ENCODE measurements at places on chromosomes 4 and X.
A peak's percentile ranks its signal among the peaks of the same experiment; 100 is the strongest.

DNA sequence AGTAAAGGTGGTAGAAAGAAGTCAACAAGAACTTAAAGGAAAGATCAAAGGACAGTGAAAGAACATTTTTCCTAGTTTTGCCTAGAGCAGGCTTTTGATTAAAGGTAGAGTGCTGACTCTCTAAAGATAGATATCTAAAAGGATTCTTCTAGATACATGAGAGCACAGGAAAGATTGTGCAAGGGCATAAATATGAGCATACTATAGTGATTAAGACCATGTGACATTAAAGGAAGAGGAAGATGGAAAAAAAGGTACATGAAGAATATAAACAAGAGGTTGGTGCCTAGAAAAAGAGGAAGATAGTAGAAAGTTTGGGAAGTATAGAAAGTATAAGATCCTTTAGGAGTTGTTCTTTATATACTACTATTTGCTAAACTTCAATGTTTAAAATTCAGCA lies 26.1 kb upstream of the TET2 start:
- H3K27me3 ChIP-seq, result peaks cover 1% of the 10 kb centered on the region
- no peaks in the 10 kb centered on the region for H3K4me1 ChIP-seq
- DNase-seq, result no peak
- no peaks in the 10 kb centered on the region for H3K36me3 ChIP-seq
- no peak overlapping the region for H3K27ac ChIP-seq

- DNase-seq, result no peak
- H3K36me3 ChIP-seq, result no peaks in the 10 kb centered on the region
- H3K27ac ChIP-seq, result no peak overlapping the region
- no peaks in the 10 kb centered on the region for H3K27me3 ChIP-seq
Measured at GRCh38 chrX:68045008-68045577, 388.2 kb downstream of the OPHN1 start.

DNA sequence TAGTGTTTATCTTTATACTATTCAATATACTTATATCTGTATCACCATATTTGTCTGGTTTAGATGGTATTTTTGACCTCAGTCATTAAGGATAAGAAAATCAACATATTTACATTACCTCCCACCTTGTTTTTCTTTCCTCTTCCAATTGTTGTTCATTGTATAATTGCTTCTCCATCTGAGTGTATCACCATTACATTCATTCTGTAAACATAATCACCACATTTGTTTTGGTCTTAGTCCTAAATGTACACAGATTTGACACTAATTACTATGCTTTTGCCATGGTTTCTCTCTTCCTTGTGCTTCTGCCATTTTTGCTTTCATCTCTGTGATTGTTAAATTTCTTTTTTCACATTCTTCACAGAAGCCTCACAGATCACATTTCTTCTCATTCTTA lies 12.7 kb downstream of the ARMCX6 start:
- no peak overlapping the region for H3K4me3 ChIP-seq
- no peak for DNase-seq
- no peak overlapping the region for H3K27ac ChIP-seq
- H3K36me3 ChIP-seq, result no peaks in the 10 kb centered on the region

DNA sequence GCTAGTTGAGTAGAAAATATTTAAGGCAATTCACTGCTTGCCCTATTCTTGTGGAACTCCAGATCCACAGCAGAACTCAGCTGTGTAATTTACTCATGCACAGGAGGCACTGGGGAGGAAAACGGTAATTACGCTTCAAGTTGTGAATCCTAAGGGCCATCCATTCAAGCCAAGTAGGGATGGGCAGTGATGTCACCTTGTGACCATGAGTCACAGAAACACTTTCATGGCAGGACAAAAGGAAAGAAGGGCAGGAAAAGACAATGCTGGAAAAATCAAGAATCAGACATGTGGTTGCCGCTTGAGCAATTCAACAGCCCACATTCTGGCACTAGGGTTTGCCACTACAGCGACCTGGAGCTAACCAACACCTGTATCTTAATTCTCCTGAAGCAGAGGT lies 1.4 kb downstream of the PAQR3 start:
- no peak for DNase-seq
- no peaks in the 10 kb centered on the region for H3K4me1 ChIP-seq
- H3K27ac ChIP-seq, result no peak overlapping the region
- H3K4me3 ChIP-seq, result peak overlapping the region; percentile 88
- peaks cover 4% of the 10 kb centered on the region for H3K36me3 ChIP-seq

- H3K27me3 ChIP-seq, result no peaks in the 10 kb centered on the region
- peaks cover 7% of the 10 kb centered on the region for H3K4me1 ChIP-seq
- H3K36me3 ChIP-seq, result no peaks in the 10 kb centered on the region
- DNase-seq, result no peak
Measured at GRCh38 chr4:94410678-94411206, 41.0 kb upstream of the PDLIM5 start.

DNA sequence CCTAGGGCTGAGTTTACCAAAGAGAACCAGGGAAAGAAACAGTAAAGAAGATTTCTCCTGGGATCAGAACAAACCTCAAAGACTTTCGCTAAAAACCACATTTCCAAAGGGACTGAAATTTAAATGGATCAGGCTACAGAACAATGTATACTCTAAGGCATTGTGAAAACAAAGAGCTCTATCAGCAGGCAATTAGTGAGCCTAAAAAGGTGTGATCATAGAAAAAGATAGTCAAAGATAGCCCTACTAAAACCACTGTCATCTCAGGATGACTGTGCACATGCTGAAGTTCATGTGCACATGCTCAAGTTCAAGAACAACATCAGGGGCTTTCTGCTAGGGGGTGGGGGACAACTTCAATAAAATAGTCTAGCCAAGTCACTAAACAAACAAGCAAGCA lies 12.9 kb upstream of the SMIM10L2A start:
- H3K27me3 ChIP-seq, result no peaks in the 10 kb centered on the region
- no peaks in the 10 kb centered on the region for H3K4me1 ChIP-seq
- DNase-seq, result no peak
- H3K27ac ChIP-seq, result no peak overlapping the region

GRCh38 chr4:119020158-119020557 lies 115.5 kb upstream of the MYOZ2 start:
- H3K27me3 ChIP-seq, result no peaks in the 10 kb centered on the region
- H3K27ac ChIP-seq, result no peak overlapping the region
- no peaks in the 10 kb centered on the region for H3K4me1 ChIP-seq
- no peak for DNase-seq

GRCh38 chr4:78778530-78778929 lies 2.4 kb downstream of the BMP2K start:
- peaks cover 5% of the 10 kb centered on the region for H3K36me3 ChIP-seq
- H3K4me3 ChIP-seq, result peak overlapping the region; percentile 95
- H3K27me3 ChIP-seq, result no peaks in the 10 kb centered on the region
- DNase-seq, result no peak
- no peak overlapping the region for H3K27ac ChIP-seq

DNA sequence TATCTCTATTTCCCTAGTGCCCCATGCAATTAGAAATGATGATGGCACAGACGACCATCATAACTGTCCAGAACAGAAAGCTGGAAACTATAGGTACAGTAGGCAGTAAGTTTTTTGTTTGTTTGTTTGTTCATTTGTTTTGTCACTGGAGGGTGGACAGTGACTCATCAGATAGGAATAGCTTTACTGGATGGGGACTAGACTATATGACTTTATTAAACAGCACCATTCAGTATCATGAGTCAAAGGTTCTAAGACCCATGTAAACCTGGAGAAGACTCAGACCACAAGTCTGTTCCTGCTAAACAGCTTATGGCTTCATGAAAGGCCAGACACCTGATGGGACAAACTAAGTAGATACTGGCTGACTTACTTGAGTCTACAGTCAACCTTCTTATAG lies 38.4 kb downstream of the PLAC1 start:
- no peak overlapping the region for H3K4me3 ChIP-seq
- H3K27me3 ChIP-seq, result no peaks in the 10 kb centered on the region
- DNase-seq, result no peak
- no peak overlapping the region for H3K27ac ChIP-seq

DNA sequence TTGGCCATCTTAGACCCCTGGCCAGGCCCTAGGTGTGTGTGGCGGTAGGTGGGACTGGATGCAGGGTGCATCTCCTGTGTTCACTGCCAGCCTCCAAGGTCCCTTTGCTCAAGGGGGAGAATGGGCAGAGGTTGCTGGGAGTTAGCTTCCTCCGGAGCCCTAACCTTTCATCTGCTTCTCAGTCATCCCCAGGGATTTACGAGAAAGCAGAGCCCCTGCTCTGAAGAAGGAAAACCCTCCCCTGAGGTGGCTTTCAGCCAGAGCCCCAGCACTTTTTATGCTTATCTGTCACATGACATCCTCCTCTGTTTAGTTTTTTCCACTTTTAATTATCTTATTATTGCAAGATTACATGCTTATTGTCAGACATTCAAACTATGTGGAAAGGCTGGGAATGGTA lies 44.9 kb upstream of the DDX3X start:
- H3K27ac ChIP-seq, result peak overlapping the region; percentile 38
- H3K36me3 ChIP-seq, result no peaks in the 10 kb centered on the region
- no peaks in the 10 kb centered on the region for H3K4me1 ChIP-seq

DNA sequence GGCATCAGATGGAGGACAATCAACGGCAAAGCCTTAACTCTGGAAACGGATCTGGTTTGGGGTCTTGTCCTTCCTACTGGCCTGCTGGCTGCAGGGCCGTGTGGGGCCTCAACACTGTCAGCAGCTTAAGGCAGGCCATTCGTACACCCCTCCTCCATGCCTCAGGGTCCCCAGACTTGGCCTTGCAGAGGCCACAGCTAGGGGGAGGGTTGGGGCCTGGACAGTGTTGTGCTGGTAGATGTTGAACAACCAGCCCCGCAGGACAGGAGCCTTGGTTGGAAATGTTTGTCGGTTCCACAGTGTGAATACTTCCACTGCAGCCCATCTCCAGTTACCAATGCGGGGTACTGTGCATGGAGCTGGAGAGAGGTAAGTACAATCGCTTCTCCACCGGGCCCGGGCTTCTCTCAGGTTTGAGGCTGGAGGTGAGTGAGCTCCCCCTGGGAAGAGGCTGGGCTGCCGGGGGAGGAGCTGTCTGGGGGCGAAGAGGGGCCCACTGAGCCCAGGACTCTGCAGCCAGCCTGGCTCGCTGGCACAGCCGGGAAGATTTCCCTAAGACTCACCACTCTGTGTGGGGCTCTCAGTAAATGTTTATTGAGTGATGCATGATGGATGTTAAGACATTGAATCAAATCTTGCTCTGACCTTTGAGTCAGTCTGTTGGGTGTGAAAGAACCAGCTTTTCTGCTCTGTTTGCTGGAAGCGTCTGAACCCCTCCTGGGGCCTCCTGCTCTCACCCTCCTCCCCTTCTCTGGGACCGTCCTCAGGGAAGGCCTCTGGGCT lies 19.7 kb upstream of the GPR78 start:
- no peaks in the 10 kb centered on the region for H3K27me3 ChIP-seq
- H3K36me3 ChIP-seq, result no peaks in the 10 kb centered on the region
- H3K4me3 ChIP-seq, result peak overlapping the region; percentile 69

GRCh38 chr4:41643331-41643730 lies 105.2 kb downstream of the PHOX2B start:
- no peak for DNase-seq
- H3K27me3 ChIP-seq, result no peaks in the 10 kb centered on the region
- H3K27ac ChIP-seq, result no peak overlapping the region
- H3K4me1 ChIP-seq, result no peaks in the 10 kb centered on the region
- no peaks in the 10 kb centered on the region for H3K36me3 ChIP-seq
- no peak overlapping the region for H3K4me3 ChIP-seq

Measured in endodermal cell (in vitro differentiated cells).